ENCODE measurements at places on chromosomes 4 and X.

DNA sequence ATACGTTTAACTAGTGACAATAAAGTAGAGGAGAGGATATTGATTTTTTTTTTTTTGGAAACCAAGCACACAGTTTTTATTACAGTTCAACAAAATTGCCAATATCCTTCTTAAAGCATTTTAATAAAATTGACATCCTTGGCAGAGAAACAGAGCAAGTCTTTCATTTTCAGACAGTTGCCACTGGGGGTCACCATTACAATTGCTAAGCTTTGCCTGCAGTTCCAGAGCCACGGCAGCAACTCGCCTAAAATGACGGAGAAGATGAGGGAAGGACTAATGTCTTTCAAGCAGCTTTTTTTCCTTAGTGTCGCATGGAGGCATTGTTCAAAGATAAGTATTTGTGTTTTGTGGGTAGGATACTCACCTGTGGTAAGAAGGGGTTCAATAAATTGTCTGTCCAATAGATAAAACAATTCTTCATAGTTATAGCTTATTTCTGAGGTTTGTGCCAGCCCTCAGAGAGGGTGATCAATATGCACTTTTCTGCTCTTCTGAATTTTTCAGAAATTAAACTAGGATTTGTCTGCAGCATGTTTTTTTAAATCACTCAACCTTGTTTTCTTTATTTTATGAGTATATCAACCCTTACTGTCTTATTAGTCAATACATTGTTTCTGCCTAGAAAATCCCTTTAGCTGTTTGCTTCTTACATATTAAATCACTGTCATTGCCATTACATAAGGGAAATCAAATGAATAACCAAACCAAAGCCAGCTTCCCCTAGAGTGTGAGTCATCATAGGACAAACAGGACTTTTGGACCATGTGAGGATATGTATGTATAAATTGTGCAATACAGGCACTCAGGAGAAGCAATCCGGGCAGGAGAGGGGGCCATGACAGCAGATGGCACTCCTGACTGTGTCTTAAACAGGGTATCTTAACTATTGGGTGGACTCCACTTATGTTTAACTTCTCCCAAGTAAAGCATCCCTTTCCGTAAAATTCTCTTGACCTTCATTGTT, 508.1 kb upstream of the ARX start:
- peak; percentile 24 for DNase-seq

DNA sequence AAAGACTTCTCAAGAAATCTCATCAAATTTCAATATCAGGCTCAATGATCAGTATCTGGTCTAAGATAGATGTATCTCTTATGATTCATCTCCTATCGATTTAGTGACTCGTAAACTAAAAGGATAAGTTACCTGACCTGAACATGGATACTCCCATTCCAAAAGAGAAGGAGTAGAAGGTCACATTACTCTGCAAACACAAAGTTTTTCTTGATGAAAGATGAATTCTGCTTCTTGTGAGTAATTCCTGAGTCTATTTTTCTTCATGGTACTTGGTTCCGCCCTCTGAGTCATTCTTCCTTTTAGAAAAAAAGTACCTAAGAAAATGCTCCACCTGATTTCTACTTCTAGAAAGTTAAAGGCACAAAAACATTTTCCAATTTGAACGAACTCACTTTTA, 223.1 kb upstream of the SLIT2 start:
- DNase-seq: no peak

DNA sequence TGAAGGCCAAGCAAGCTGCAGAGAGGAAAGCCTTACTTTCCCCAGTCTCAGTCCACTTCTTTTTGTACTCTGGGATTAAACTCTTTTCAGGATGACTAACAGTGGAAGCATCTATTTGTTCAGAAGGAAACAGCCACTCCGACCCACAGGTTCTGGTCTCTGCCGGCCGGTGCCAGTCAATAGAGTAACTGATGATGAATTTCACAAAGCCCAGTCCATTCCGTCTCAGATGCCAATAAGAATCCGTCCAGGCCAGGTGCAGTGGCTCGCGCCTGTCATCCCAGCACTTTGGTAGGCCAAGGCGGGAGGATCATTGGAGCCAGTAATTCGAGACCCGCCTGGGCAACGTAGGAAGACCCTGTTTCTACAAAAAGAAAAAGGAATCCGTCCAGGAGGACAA, 58.5 kb upstream of the HELT start:
- DNase-seq: no peak

GRCh38 chr4:82213485-82214417, 160.0 kb downstream of the HNRNPD start:
- DNase-seq: no peak

- DNase-seq: no peak
Measured at GRCh38 chr4:8146157-8146556, 12.5 kb downstream of the ABLIM2 start.

- DNase-seq: no peak
Measured at GRCh38 chrX:68761086-68761485, 67.7 kb upstream of the EFNB1 start.

GRCh38 chr4:26420913-26421312, 69.4 kb downstream of the CCKAR start:
- no peak for DNase-seq

GRCh38 chrX:51853251-51853650, 40.2 kb upstream of the MAGED1 start:
- DNase-seq: no peak

GRCh38 chr4:56465599-56466295, 1.7 kb upstream of the SRP72 start:
- no peak for DNase-seq

DNA sequence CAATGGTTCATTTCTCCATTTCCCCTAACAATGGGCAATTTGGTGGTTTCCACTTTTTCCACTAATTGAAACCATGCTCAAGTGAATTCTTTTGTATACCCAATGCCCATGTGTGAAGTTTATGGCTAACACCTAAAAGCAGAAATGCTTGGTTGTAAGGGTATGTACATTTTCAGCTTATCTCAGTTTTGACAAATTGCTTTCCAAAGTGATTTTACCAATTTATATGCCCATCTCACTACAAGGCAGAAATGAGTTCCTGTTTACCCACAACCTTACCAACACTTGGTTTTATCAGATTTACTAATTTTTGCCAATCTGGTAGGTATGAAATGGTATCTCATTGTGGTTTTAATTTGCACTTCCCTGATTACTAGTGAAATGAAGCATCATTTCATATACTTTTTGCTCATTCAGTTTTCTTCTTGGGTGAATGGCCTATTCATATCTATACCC, 14.8 kb downstream of the GPR34 start:
- DNase-seq: no peak

GRCh38 chr4:83725336-83726085, 189.6 kb downstream of the GPAT3 start:
- no peak for DNase-seq

- peak; percentile 18 for DNase-seq
Measured at GRCh38 chr4:155787113-155787710, 28.4 kb downstream of the GUCY1B1 start.
